ENCODE measurements at places on chromosomes 3 and 15. TPM values are rescaled to one million over a fixed set of nuclear protein-coding genes. Genes with fewer than 3 reads are reported as not detected.

MB21D2 gene
- 11.9 TPM for total RNA-seq

CSTA gene
- 8.0 TPM for total RNA-seq

MYL3 gene
- not detected for total RNA-seq

CALML4 gene
- total RNA-seq = 1.1 TPM

ROPN1B gene
- total RNA-seq = not detected

CHSY1 gene
- 59.3 TPM for total RNA-seq

SNRPA1 gene
- total RNA-seq = 8.0 TPM
